ENCODE measurements at places on chromosomes 7 and 10.

DNA sequence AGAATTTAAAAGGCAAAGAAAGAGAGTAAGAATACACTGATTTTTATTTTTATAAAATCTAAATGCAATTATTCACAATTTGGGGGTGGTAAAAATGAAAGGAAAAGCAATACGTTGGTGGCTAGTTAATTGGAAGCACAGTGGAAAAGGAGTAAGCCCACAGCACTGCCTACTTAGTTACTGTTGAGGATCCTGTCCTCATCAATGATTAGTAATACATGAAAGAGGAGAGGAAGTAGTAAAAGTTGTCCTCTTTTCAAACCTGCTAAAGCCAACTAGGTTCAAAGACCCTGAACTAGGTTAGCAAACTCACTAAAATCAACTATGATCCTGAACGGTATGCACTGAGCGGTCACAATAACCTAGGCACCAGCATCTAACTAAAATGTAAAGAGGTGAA is 52.7 kb upstream of the LRRN3 start:
- DNase-seq = no peak

GRCh38 chr7:94069162-94069739 is 65.1 kb upstream of the BET1 start:
- DNase-seq = no peak

GRCh38 chr7:135562720-135563119 is 5.0 kb downstream of the NUP205 start:
- DNase-seq = no peak

DNA sequence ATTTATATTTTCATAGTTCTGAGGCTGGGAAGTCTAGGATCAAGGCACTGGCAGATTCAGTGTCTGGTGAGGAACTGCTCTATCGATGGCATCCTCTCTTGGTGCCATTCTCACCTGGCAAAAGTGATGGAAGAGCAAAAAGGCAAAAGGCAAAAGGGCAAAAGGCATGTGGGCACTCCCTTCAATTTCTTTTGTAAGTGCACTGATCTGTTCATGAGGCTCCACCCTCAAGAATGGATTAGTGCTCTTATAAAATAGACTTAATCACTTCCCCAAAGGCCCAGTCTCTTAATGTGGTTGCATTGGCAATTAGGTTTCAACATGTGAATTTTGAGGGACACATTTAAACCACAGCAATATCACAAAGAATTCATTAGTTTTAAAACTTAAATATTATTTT is 16.1 kb downstream of the TAS2R60 start:
- DNase-seq = no peak

- DNase-seq = no peak
Measured at GRCh38 chr10:91299999-91300575, 79.6 kb downstream of the PCGF5 start.

- no peak for DNase-seq
Measured at GRCh38 chr10:112793202-112793921, 156.7 kb upstream of the TCF7L2 start.

- DNase-seq = no peak
Measured at GRCh38 chr7:11170863-11171568, 197.3 kb downstream of the PHF14 start.

GRCh38 chr7:101933688-101934121 is 116.3 kb downstream of the CUX1 start:
- DNase-seq = no peak

- DNase-seq = no peak
Measured at GRCh38 chr10:29084681-29085307, 204.1 kb upstream of the LYZL1 start.

Measured in SIG-M5 (cell line).